ENCODE measurements at places on chromosomes 4 and X.

- DNase-seq = no peak
These were observed 35.6 kb downstream of the BCLAF3 start for GRCh38 chrX:19955306-19955705.

DNA sequence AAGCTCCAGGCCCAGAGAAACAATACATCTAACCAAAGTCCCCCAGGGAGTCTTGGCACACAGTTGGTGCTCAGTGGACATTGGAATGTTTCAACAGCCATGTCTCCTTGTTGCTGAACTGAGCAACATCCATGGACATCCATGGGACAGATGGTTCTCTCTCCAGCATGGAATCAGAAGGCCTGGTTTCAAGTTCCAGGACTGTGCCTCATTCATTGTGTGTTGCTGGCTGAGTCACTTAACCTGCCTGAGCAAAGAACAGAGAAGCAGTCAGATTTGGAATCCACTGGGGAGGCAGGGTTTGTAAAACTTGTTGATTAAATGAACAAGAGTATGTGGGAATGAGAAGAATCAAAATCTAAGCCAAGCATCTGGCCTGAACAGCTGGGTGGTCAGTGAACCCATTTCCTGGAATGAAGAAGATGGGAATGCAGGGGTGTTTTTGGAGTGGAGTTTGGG lies 147.9 kb downstream of the CHIC2 start:
- DNase-seq = no peak

DNA sequence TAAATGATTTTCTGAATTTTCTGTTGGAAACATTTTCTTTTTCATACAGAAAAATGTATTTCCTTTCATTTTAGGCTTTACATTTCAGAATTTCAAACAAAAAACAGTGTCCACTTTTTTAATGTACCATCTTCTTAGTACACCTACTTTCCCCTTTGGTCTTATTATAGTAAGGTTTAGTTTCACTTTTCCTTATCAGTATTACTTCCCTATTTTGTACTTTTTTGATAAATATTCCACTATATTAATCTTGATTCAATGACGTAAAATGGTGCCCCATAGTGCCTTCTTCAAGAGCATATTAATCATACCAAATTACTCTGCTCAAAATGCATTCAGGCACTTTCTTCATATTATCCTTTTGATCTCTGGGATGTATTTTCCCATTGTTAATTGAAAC lies 52.5 kb downstream of the BANK1 start:
- DNase-seq = no peak

- no peak for DNase-seq
These were observed 216.6 kb upstream of the INTU start for GRCh38 chr4:127416115-127416514.

DNA sequence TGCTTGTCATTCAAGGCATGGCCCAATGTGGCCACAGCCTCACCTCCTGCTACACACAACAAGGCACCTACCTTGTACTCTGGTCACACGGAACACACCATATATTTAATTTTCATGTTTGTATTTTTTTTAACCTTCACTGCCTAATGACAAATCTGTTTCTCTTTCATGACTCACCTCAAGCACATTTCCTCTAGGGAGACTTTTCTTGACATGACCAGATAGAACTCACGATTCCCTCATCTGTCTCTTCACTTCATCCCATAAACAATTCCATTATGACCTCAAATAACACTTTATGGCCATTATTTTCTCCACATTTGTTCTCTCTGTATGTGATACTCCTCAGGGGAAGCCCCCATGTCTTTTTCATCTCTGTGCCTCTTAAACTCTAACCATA lies 11.1 kb downstream of the DRP2 start:
- no peak for DNase-seq

- DNase-seq = no peak
These were observed 792 bp downstream of the PPP1R3F start for GRCh38 chrX:49270249-49270921.

DNA sequence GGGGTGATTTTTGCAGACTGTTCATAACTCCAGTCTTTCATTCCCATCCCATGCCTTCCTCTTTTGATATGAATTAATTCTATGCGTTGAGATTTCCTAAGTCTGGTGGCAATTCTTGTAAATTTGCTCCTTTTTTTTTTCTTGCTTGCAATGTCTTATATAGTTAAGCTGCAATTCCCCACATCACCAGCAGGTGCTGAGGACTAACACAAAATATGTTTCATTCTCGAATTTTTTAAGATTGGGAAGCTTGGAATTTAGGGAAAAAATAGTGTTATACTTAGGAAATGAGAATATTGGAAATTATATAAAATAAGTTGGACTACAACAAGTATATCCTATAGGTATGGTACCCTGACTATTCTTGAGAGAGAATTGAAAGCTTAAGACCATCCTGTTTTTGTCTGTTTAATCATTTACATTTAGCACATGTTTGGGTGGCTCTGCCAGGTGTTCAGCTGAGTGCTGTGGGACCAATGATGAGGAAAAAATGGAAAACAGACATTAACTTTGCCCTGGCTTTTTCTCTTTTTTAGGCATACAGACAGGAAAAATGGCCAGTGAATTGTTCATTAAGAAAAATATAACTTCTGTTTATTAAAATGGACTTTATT lies 30.2 kb downstream of the AFF2 start:
- DNase-seq = no peak
